Activated naive CD4-positive, alpha-beta T cell treated with anti-CD3 and anti-CD28 coated beads, Interleukin-2, amount 50 U/mL, for 16 hours (primary cell): ENCODE measurements at places on chromosomes 1 and 21.

DNA sequence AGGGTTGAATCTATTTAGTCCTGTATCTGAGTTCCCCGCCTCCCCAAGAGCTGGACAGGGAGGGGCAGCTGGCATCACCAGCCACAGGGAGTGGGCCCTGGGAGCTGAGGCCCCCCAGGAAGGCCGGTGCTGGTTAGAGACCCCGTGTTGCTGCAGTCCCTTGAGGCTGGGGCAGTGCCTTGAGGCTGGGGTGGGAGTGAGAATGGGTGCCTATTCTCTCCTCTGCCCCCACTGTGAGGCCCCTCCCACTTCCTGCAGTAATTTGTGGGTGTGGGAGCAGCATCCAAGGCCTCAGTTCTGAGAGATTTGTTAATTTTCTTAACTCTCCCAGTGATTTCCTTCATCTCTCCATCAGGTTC lies 2.5 kb upstream of the TRAPPC3 start:
- peak; percentile 45 for DNase-seq

DNA sequence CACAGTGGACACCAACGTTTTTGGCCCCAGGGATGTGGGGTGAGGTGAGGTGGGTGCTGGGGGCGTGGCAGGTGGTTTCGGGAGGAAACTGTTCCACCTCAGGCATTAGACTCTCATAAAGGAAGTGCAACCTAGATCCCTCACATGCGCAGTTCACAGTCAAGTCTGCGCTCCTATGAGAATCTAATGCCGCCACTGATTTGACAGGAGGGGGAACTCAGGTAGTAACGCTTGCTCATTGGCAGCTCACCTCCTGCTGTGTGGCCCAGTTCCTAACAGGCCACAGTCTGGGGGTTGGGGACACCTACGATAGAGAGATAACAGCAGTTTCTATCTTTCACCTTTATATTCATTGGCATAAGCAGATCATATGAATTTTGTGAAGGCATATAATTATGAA lies 347.1 kb downstream of the VAV3 start:
- DNase-seq, result no peak

DNA sequence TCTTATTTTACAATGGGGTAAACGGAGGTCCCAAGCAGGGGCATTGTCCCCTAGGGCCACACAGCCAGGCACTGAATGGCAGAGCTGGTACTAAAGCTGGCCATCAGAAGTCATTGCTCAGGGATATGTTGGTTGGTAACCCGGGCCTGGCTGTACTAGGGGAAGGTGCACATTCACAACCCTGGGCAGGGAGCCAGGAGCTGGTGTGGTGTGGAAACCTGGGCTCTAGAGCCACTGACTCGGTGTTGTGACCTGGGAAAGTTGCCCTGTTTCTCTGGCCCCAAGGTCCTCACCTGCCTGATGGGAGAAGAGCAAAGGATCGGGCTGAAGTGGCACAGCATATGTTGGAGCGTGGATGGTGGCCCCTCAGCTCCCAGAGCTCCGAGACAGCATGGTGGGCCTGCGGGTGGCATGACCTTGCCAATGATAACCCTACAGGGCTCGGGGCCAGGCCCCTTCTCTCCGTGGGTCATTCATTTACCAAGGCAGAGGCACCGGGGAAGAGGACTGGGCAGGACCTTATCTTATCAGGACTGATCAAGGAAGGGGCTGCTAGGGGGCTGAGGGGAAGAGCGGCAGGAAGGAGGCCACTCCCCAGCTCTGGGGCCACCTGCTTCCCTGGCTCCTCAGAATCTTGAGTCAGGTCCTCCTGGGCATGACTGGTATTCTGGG lies 274.1 kb downstream of the TRABD2B start:
- DNase-seq, result no peak

GRCh38 chr1:18948048-18948912 lies 8.2 kb downstream of the IFFO2 start:
- DNase-seq, result peak; percentile 62

- DNase-seq, result no peak
Observed at GRCh38 chr1:16145030-16145661, 10.7 kb downstream of the EPHA2 start.

- DNase-seq, result no peak
Observed at GRCh38 chr1:205826016-205826806, 13.2 kb upstream of the SLC41A1 start.

DNA sequence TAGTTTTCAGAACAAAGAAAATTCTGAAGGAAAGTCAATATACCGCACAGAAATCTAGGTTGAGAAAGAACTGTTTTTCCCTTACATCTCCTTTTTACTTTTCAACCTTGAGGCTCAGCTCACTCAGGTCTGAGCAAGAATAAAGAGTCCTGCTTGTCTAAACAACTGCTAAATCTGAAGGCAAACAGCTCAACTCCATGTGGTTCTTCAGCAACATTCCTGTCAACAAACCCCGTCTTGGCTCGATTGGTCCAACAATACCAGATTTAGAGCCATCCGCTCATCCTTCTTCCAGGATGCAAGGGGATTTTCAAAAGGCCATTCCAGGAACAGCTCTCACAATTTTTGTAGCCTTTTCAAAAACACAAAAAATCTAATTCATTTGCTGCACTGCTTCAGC lies 119.8 kb downstream of the HLCS start:
- DNase-seq, result no peak

DNA sequence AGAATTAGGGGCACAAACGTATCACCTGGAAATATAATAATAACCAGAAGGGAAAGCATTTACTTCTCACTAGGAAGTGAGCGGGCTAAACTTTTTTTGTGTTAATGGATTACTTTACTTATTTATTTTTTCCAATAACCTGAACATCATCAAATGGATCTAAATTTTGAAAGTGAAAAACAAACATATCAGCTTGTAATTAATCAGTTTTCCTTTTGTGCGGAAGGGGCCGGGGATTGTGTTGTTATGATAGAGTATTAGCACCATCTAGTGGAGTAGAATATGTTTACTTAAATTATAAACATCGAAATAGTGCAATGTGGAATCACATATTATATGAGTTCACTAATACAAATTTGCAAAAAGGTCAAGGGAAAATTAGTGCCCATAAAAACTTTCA lies 9.0 kb downstream of the CFH start:
- no peak for DNase-seq

GRCh38 chr1:220382994-220383393 lies 110.7 kb upstream of the RAB3GAP2 start:
- no peak for DNase-seq

DNA sequence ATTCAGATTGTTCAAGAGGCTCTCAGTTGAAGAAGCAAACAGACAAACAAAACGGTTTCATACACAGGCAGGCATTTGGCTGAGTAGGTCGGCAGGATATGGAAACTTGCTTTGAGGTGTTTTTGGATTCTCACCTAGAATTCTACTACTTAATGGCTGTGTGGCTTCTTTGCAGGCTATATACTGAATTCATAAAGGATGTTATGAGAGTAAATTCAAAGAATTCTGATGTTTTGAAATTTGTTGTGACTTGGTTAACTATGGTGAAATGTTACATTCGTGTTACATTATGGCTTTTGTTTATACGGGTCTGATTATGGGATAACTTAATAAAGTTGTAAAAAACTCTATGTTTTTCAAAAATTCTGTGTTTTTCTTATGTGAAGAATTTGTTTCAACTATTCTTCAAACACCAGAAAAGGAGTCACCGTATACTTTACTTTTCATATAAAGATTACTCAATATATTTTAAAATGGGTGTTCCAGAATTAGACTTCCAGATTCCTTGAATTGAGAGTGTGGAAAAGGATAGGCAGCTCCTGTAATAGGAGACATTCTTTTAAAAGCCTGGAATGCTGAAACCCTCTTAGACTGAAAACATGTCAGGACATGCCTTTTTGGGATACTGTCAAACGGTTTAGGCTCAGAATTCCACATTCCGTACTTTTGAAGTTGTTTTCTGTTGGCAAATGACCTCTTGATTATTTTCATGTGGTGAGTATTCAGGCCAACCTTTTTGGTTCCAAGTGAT lies 8.2 kb upstream of the IRF2BP2 start:
- no peak for DNase-seq

GRCh38 chr1:152517237-152517811 lies 3.0 kb downstream of the CRCT1 start:
- no peak for DNase-seq

DNA sequence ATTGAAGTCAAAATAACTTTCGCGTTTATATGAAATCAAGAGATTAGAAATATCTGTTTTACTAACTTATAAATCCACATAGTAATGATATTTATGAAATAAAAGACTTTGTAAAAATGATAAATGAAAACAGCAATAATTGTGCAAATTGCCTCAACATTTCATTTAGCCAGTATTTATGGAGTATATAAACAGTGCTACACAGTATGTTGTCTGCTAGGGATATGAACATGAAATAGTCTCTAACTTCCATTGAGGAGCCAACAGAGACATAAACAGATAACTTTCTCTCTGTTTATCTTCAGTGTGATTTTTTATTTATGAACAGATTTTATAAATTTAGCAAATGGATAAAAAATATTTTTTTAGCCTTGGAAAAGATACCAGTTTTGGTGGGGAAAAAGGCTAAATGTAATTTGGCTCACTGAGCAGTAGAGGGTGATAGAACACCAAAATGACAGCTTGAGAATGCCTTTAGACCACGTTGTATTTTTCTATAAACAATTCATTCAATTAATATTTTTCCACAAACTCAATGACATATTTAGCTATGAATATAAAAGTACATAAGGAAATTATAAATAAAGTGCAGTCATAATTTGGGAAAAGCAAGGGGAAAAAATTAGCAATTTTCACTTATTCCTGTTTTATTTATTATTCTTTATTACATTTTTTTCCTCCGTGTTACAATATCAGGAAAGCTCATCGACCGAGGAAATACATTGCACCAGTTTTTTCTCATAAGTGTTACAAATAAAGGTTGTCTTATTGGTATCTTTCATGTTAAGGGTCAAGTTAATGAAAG lies 47.5 kb upstream of the EEIG2 start:
- DNase-seq, result no peak

DNA sequence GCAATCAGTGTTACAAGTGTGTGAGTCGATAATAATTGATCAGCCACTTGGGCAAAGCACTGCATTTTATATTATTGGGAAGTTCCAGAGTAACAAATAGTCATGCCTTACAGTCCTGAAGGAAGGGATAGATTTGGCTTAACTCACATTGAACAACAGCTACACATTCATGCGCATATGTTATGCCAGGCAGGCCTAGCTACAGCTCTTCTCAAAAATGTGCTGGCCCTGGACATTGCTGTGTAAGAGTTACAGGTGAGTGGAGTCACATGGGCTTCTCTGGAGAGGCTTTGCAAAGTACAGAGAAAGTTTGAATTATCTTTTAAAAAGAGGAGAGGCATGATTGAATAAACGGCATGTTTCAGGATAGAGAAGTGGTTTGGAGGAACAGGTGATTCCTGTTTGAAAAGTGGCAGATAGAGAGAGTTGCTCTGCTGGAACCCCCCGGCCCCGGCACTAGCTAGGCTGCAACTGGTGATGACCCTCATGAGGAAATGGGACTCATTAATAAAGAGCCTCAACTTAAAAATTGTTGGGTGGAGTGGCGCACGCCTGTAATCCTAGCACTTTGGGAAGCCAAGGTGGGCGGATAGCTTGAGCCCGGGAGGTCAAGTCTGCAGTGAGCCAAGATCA lies 200.6 kb downstream of the CRB1 start:
- no peak for DNase-seq

- no peak for DNase-seq
Observed at GRCh38 chr1:165449131-165449530, 4.2 kb upstream of the RXRG start.

DNA sequence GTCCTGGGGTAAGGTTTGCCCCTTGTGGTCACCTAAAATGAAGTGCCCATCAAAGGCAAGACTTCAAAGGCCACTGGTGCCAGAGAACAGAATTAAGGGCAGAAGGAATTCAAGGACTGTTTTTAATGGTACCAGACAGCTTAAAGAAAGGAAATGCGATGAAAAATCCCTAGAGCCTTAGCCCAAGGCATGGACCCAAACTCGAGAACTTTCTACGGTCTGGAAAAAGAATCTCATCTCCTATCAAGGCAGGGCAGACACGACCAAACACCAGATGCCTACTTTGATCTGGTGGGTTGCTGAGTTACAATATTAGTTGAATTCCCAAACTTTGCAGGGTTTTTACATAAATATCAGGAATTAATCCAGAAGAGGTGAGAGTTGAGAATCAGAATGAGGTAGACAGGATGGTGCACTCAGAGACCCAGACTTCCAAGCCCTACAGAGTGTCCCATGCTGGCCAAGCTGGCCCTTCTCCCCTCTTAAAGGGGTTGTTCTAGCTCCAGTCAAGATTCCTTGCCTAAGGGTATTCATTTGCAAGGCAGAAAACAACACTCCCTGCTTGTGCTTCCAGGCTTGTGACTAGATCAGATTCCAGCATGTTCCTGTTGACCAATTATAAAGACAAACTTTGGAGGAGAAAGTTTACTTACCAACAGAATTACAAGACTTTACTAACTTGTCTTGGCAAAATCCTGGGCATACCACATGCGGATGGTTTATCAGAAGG lies 48.0 kb downstream of the EDN2 start:
- DNase-seq, result no peak

DNA sequence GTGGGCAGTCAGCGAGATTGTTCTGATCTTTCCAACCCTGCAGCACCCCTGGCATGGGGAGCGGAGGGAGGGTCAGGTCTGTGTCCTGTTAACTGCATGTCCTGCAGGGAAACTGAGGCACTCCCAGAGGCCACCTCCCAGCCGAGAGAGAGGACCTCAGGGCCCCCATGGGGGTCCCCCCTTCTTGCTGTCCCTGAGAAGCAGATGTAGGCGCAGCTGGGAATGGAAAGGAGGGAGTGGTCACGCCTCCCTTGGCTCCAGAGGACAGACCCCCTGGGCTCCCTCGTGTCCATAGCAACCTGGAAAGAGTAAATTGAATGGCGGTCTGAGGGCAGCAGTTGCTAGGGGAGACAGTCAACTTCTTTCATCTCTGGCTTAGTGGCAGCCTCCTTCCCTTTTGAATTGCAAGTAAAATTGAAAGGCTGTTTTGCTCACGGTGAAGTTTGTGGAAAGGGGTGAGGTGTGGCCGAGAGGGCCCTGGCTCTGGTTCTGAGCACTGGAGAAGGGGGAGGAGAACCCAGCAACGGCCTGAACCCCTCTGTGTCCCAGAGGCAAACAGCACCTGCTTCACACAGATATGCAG lies 4.9 kb downstream of the CROCC start:
- DNase-seq, result no peak

- no peak for DNase-seq
Observed at GRCh38 chr1:193890935-193891334, 704.5 kb upstream of the B3GALT2 start.

DNA sequence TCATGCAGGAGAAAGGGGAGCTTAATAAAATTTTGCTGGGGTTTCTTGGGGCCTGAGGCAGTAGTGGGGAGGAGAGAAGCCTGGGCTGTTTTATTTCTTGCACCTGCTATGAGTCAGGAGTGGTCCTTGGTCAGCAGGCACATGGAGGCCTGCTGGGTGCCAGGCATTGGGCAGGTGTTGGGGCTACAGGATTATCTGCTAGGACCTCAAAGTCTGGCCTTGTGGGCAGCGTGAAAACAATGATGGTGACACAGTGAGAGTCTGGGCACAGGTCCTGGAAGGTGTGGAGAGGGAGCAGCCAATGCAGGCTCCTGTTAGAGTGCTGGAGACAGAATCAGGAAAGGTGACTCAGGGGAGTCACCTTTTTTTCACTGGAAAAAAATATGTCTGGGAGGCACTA lies 17.2 kb downstream of the ROR1 start:
- DNase-seq, result no peak

GRCh38 chr1:36771660-36772284 lies 262.5 kb downstream of the GRIK3 start:
- no peak for DNase-seq

GRCh38 chr1:206518206-206518605 lies 10.9 kb downstream of the RASSF5 start:
- no peak for DNase-seq

- DNase-seq, result no peak
Observed at GRCh38 chr1:99986656-99987225, 16.9 kb downstream of the SLC35A3 start.
